Anterior cingulate cortex (tissue), 58 donors: ENCODE measurements at places on chromosomes 2 and 18.

GRCh38 chr18:47730795-47731194 lies 199.7 kb downstream of the SMAD2 start:
- DNase-seq = no peak

- DNase-seq = no peak
Observed at GRCh38 chr2:12506846-12507245, 209.9 kb upstream of the TRIB2 start.

- no peak for DNase-seq
Observed at GRCh38 chr2:206368484-206368883, 74.8 kb upstream of the ADAM23 start.

DNA sequence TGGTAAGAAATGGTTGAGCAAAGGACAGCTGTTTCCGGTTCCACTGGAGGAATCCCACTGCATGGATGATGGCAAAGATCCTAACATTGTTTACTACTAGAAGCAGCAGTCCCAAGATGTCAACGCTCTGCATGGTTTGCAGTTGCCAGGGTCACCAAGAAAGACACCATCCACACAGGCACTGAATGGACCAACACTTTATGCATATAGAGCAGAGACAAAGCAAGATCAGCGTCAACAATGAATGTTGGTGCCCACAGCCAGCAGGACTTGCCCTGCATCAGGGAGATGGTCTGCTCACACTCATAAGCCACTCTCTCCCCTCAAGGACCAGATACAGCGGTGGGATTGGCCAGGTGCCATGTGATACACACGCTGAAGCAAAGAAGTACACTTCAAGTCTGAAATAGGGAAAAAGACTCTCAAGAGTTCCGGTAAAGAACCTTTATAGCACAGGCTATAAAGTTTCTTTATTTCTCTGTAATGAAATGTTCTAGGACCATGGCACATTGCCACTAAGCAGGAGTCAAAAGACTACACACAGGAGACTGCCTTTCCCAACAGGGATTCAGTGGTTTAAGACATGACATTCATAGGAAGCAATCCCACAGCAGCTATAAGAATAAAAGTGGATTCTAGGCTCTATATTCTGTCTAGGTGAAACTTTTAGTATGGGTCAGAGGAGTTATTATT lies 133.2 kb upstream of the EPHA4 start:
- DNase-seq = no peak

GRCh38 chr2:238027058-238027457 lies 33.7 kb upstream of the SCLY start:
- no peak for DNase-seq

DNA sequence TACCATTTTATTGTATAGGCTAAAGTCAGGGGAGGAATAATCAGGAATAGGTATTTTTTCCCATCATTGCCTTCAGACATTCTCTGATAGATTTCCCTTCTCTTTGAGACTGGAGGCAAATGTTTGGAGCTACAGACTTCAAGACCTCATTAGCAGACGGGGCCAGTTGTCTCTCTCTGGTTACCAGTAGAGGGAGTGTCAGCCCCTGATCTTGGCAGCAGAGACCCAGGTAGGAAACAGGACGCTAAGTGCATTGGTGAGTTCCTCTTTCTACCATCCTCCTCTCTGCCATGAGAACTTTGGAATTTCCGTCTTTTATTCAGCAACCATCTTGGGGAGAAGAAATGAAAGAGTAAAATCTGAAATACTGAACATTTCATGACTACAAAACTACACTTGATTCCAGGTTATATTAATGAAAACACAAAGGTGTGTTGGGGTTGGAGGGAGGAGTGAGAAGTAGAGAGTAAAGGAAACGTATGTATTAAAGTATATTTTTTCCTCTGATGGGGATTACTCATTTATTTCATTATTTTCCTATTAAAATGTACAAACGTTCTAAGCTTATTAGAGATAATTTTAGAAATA lies 186.2 kb upstream of the GCFC2 start:
- DNase-seq = peak; percentile 5

DNA sequence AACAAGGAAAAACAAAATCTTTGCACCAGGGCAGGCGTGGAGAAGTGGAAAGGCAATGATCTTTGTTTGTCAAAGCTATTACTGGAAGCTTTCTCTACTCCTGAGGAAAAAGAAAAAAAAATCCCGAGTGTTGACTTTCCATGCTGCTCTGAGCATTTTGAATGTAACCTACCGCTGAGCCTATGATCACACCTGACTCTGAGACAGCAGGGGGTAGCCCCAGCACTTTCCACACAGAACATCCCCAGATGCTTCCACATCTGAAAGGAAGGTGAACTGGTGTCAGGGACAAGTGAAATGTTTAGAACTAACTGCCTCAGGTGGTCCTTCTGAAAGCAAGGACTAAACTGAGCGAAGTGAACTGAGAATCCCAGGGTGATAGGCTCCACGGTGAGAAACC lies 1315.1 kb upstream of the DDX18 start:
- DNase-seq = no peak

DNA sequence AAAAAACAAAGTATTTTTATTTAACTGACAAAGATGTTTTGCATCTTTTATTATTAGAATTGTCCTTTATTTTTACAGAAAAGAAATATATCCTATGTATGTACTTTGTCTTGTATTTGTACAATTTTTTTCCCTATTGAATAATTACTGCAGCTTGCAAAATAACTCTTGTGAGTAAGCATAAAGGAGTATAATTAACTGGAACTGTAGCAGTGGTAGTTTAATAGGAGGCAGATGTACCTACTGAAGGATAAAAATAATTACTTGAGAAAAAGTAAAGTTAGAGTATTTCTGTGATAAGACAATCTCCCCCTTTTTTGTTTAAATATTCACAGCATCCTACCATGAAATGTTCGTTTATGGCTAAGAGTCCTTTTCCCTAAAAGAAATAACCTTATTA lies 34.7 kb downstream of the EHBP1 start:
- DNase-seq = no peak
